ENCODE measurements at places on chromosomes 2 and 18. TPM values are rescaled to one million over a fixed set of nuclear protein-coding genes. Genes with fewer than 3 reads are reported as not detected.

- DNase-seq = no peak
Measured at GRCh38 chr2:85062565-85062964, 70.6 kb upstream of the TCF7L1 start.

DNA sequence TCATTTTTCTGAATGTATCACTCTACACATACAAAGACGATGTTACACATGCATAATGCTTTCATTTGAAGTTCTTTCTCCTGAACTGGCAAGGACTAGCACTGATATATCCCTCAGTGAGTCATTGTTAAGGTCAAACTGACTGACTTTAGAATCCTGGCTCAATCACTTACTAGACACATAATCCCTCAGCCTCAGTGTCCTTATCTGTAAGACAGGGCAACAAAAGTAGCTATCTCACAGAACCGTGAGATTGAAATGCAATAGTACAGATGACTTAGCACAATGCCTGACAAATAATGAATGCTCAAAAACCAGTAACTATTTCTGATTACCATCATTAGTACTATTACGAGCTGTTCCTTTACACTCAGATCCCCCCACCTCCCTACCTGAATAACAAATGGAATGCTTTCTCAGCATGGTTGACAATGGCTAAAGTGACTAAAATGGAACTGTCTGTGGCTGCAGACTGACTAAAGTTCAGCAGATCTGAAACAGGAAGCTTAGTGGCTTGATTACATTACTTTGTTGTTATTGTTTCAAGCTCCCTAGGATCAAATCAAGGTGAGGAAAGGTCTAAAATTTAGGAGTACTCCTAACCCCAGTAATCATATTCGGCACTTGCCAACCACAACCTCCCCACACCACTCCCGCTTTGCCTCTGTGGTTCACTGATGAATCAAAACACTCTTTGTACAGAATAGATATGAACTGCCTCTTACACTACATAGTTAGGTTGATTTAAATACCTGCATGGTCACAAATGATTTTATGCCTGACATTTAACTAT lies 35.8 kb upstream of the CACNB4 start:
- DNase-seq = no peak

RAB27B gene
- total RNA-seq = 14.9 TPM

- no peak for DNase-seq
Measured at GRCh38 chr2:177264209-177264692, 276 bp downstream of the NFE2L2 start.

- DNase-seq = peak; percentile 85
Measured at GRCh38 chr2:64609227-64609941, 44.3 kb downstream of the SERTAD2 start.
